ENCODE measurements at places on chromosomes 2 and 18.
A peak's percentile ranks its signal among the peaks of the same experiment; 100 is the strongest.

GRCh38 chr18:26014462-26014861 is 76.0 kb downstream of the SS18 start:
- no peak for DNase-seq

DNA sequence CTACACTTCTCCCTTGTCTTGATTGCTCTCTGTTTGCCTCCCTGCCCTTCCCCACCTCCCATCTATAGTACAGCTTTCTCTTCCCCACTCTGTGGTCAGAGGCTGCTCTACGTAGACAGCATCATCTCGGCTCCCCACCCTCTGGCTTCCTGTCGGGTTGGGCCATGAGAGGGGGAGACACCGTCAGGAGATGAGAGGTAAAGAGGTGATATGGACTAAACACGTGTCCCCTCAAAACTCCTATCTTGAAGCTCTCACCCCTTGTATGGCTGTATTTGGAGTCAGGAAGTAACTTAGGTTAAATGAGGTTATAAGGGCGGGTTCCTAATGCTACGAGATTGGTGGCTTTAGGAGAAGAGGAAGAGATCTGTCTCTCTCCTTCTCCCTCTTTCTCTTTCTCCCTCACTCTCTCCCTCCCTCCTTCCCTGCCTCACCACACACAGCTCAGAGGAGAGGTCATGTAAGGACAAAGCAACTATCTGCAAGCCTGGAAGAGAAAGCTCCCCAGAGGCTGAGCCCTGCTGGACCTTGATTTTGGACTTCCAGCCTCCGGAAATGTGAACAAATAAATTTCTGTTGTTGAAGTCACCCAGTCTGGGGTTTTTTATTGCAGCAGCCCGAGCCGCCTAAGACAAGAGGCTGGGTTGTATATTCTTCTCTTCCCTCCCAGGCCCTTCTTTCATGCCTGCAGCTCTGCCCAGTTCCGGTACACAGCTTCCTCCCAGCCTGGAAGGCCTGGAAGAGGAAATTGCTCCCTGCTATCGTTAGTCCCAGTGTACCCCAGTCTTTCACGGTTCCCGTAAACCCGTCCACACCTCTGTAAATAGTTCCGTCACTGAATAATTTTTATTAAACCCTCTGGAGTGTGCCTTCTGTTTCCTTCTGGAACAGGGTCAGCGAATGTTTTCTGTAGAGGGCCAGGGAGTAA is 138.0 kb downstream of the AKAIN1 start:
- DNase-seq: peak; percentile 9

DNA sequence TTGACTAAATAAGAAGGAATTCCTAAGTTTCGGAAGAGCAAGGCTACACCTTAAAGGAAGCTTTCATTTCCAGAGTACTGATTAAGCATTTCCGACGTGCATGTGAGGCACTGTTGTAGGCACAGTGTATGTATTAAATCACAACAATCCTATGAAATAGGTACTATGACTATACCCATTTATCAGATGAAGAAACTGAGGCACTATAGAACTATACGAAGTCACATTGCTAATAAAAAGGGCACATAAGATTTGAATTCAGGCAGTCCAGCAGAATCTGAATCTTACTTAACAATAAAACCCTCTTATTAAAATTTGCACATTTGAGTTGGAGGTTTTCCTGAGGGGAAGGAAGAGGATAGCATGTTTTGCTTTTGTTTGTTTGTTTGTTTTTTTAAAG is 243.5 kb upstream of the FANCL start:
- DNase-seq: no peak

GRCh38 chr2:135164431-135164830 is 112.3 kb downstream of the RAB3GAP1 start:
- no peak for DNase-seq

DNA sequence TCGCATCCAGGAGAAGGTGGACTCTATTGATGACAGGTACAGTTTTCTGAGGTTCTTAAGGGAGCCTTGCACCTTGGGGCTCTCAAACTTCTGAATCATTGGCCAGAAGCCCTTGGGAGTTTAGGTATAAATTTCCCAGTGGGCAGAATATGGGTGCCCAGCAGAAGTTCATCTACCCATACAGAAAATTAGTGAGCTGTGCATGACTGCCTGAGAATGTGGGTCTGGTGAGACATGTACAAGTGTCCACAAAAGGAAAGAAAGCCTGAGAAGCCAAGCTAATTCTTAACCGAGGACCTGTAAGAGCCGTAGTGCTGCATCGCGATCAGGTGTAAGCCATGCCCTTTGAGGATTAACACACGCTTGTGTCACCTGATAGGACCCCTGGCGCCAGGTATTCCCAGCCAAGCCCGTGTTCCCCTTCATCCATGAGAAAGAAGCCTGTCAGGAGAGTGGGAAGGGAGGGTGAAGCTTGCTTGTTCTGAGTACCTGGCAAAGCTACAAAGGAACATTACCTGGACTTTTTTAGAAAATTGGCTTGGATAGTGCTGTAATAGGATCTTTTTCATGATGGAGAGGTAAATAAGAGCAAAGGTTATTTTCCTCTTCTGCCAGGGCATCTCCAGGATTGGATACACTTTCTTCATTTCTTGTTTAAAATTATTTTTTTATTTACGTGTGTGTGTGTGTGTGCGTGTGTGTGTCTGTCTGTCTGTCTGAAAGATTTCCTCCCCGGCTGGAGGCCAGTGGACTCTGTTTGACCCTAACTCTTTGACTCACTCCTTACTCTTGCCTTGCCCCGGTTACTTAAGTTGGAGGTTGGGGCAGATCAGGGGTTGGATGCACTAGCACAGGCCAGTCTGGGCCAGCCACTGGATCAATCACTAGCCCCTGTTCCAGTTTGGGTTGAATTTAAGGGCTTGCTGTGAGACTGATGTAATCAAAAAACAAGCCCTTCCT is 90.4 kb upstream of the EML6 start:
- DNase-seq: no peak

DNA sequence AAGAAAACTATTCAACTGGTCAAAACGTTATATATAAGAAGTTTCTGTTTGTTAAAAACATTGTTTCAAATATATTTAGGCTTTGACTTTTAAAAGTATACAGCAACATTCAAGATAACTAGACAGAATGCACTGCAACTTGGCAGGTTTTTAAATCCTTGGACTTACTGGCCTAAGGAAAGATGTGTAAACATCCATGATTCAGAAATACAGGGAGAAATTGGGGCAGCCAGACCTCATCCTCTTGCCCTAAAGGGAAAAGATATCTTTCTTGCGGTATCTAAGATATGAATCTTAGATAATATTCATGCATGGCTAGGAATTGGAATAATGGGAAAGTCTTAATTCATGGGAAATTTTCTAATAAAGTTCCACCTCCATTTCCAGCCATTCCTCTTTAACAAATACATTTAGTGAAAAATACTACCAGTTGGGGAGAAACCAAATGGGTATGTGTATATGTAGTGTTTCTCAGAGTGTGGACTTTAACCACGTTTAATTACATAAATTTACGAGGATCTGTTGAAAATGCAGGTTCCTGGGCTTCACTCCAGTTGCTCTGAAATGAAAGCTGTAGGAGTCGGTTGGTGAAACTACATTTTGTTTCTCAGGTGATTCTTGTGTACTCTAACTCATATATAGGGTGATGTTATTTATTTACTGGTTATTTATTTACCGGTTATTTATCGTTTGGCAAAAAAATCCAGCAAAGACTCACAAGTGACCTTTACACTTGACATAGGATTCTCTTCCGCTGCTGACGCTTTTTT is 587 bp upstream of the TANK start:
- no peak for DNase-seq

DNA sequence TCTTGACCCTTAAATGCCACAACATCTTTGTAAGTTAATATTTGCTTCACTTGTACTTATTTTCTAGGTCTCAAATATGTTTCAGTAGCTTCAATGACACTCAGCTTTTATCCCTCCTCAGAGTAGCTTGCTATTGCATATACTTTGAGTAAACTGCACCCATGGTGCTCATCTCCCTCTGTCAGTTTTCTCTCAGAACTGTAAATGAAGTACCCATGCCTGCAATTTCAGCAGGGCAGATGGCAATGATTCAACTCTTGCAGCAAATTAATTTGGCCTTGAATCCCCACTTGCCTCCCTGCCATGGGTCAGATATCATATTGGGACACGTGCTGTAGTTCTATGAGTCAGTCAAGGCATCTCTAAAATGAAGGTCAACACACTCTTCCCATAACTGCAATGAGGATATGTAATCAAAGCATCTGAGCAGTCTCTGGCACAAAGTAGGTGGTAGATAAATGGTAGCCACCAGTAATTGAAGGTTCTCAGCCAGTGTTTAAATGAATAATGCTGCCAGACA is 225.8 kb downstream of the PIEZO2 start:
- no peak for DNase-seq

DNA sequence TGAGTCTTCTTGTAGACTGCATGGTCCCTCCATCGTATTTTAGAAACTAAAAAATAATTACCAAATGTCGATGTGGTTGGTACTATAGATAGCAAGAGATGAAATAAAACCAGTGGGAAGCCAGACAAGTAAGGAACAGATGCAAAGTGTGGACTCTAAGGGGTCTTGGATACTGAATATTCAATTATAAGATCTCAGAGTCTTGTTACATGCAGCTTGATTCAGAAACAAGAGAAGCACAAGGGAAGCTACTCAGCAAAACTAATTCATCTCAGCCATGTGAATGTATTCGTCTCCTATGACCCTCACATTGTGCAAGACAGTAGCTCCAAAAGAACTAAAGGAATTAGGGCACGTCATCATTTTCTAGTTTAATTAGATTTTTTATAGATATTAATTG is 80.9 kb downstream of the CDH20 start:
- DNase-seq: no peak

DNA sequence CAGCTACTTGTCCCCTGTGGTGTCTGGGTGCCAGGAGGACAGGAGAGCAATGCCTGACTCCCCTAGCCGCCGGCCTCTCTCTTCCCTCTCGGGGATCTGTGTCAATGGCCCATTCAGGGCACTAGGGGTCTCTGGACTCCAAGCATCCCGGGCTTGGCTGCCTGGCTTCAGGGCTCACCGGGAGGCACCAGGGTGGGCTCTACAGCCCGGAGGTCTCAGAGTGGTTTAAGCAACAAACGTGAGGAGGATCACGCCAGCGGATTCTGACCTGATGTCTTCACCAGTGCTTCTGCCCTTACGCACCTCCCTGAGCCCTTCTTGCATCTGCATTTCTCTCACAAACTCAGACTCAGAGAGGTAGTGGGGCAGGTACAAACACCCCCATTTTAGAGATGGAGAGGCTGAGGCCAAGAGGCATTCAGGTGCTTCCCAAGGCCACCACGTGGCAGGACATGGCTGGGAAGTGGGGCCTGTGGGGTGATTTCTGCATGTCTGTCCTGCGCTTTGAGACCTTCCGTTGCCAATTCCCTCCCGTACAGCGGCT is 243.0 kb downstream of the CELF4 start:
- DNase-seq: peak; percentile 46

DNA sequence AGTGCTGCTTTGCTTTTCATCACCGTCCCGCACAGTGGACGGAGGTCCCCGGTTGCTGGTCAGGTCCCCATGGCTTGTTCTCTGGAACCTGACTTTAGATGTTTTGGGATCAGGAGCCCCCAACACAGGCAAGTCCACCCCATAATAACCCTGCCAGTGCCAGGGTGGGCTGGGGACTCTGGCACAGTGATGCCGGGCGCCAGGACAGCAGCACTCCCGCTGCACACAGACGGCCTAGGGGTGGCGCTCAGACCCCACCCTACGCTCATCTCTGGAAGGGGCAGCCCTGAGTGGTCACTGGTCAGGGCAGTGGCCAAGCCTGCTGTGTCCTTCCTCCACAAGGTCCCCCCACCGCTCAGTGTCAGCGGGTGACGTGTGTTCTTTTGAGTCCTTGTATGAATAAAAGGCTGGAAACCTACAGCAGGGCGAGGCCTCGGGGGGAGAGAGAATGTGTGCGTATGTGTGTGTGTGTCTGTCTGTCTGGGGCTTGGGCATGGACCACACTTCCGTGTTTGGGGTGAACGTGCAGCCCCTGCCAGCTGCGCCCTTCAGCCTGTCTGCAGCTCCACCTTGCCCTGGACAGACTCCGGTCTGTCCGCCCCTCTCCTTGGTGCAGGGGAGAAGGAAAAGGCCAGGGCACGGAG is 32.3 kb downstream of the GPC1 start:
- DNase-seq: no peak

Data from RPMI8226 (cell line).